Activated CD4-positive, alpha-beta memory T cell treated with anti-CD3 and anti-CD28 coated beads, Interleukin-2, amount 10 ng/mL, durations not matched to agents 7 days and 5 days (primary cell): ENCODE measurements at places on chromosomes 5 and 9.

GRCh38 chr5:9173281-9174048 is 372.4 kb downstream of the SEMA5A start:
- no peak for DNase-seq

DNA sequence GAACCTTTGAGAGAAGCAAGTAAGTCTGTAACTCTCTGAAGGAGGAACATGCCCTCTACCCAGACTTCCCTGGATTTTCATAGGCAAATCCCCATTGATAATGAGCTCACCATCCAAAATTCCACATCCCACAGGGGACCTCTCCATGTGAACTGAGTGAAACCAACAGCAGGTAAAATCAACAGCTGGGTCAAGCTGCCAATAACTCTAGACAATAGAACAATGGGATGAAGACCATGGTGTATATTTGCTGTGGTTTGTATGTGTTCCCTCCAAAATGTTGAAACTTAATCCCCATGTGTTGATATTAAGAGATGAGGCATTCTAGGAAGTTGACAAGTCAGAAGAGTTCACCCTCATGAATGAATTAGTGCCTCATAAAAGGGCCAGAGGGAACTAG is 110.2 kb upstream of the MYO10 start:
- DNase-seq = no peak

DNA sequence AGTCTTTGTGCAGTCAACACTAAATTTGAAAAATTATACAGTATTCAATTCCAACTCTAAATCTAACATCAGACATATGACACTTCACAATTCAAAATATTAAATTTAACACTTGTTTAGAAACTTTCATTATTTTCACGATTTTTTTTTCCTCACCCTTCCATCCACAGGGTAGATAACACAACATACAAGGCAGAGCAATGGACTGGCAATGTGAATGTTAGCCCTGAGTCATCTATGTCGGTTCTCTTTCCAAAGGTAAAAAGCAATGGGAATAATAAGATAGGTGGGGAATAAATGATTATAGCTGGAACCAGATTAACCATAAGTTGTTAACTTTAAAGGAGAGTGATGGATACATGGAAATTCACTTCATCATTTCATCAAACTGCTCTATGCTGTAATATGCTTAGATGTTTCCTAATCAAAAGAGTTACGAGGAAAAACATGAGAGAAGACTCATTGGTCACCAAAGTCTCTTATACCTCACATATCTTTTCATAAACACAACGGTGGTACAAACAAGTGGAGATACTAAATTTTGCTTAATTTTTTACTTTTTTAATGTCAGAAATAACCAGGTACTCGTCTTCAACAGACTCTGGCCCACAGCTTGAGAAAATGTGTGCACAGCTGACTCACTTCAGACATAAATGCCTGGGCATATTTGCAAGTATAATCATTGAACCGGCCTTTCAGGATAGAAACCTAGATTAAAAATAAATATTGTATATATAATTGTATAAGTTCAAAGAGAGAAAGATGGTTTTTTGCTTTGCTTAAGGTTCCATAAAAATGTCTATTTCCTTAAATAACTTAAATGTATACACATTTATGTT is 23.0 kb downstream of the RFX3 start:
- DNase-seq = no peak

GRCh38 chr5:132446621-132447020 is 44.0 kb downstream of the IRF1 start:
- no peak for DNase-seq

DNA sequence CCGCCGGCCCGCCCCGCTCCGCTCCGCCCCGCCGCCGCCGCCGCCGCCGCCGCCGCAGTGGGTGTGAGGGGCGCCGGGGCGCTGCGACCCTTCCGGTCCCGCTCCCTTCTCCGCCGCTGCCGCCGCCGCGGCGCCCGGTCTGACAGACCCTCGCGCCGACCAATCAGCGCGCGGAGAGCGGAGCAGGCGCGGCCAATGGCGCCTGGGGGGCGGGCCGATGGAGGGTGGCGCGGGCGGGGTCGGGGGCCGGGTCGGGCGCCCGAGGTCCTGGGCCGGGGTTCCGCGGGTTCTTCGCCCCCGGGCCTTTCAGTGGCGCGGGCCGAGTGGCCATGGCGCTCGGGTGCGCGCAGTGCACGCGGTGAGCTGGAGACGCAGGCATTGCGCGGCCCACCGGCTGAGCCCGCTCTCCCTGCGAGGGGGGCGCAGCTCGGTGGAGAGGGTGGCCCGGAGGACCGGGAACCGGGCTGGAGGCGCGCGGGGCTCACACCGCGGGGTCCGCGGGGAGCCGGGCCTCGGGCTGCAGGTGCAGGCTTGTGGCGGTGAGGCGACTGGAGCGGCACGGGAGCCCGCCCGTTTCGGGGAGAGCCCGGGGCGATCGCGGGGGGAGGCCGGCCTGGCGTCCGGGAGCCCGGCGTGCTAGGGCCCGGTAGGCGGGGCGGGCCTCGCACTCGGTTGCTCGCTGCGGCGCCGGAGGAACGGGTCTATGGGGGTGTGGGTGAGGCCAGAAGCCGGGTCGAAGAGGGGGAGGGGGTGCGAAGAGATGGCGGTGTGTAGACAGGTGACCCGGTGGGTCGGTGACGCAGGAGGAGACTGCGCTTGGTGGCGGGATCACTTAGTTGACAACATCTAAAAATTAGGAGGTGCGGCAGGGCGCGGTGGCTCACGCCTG is at the start of gene MAPK9:
Gene MAPK9 (minus strand): TSS at position 141 of the 889 bp plus-strand sequence. CDS start 11,522 bp downstream, outside the sequence.
- DNase-seq = peak; percentile 87

DNA sequence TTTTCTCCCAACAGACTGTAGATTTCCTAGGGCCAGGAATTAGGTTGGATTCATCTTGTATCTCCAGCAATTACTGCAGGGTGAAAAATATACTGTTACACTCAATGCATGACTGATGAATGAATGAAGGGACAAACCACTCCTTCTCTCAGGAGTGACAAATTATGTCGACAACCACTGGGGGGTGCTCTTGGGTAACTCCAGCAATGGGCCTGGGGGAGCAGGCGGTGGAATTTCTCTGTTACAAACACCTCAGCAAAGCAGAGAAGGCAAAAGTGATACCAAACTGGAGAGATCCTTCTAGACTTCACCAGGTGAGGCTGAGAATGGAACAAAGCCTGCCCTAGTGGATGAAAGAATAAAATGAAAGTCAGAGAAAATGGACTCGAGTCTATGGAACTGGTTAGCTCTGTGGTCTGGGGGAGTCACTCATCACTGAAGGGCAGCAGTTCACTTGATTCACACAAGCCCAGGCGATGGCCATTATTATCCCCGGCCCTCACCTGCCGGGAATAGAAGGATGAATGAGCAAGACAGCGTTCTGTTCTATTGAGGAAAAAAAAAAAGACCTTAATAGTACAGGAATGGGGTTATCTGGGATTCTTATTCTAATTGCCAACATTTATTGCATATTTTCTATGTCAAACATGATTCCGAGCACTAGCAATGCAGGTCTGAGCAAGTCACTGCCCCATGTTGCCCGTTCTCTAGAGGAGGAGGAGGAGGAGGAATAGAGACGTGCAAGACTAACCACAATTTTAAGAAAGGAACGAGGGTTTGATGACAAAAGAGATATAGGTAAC is 341.1 kb downstream of the ASTN2 start:
- DNase-seq = no peak

DNA sequence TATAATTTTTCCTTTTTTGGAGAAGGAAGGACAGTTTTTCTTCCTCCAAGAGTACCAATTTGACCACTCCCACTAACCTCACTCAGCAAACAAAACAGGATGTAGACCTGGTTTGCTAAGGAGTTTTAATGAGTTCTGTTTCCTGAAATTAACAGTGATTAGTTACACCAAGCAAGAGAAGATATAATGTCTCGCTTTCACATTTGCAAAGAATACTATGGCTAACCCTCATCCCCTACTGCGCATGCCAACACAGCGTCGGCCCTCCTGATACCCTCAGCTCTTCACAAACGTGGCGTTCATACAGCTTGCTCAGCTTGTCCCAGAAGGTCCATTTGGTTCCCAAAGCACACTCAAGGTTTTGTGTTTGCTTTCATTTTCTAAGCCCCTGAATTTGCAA is 41.9 kb upstream of the IPPK start:
- peak; percentile 37 for DNase-seq

DNA sequence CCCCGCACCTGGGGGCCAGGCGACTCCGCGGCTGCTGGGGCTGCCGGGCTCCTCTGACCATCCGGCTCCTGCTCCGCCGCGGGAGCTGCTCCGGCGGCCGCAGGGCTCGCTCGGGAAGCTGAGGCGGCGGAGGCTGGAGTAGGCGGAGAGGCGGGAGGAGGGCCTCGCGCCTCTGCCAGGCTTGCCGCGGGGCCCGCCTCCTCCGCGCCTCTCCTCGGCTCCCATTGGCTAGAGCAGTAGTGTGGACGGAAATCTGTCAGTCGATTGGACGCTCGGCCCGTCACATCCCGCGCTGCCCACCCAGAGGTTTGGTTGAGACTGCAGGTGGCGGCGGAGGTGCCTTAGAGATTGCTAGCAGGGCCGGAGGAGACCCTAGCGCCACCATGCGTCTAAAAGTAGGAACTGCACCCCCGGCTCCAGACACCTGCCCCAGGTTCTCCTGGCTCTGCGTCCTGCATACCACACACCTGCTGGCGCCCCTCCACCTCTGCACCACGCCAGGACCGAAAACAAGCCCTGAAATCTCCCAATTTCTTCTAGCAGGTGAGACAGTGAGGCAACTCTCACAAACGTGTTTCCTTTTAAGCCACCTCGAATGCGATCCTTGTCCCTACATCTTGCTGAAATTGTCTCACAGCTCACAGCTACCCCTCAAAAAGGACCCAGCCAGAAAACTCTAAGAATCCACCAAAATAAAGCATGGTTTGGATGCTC is at the start of gene SCAI:
Gene SCAI (minus strand): TSS at position 152 of the 714 bp plus-strand sequence. CDS start 91 bp downstream, at position 61.
- peak; percentile 99 for DNase-seq
